ENCODE measurements at places on chromosomes 7 and 10. TPM values are rescaled to one million over a fixed set of nuclear protein-coding genes. Genes with fewer than 3 reads are reported as not detected.

Gene ZWINT
- 21.8 TPM for polyA plus RNA-seq

- no peak for DNase-seq
Measured at GRCh38 chr7:139725858-139726484, 51.8 kb downstream of the HIPK2 start.

- DNase-seq, result peak; percentile 11
Measured at GRCh38 chr7:37765872-37766525, 82.4 kb upstream of the NME8 start.

Gene BAMBI
- polyA plus RNA-seq, result 2.4 TPM

Gene TUBB8
- polyA plus RNA-seq, result not detected

GRCh38 chr10:106167946-106168345 is 996.6 kb downstream of the SORCS1 start:
- DNase-seq, result no peak

GRCh38 chr10:58608351-58608750 is 95.7 kb downstream of the BICC1 start:
- DNase-seq, result no peak

Gene RPS24
- 3,489 TPM for polyA plus RNA-seq

DNA sequence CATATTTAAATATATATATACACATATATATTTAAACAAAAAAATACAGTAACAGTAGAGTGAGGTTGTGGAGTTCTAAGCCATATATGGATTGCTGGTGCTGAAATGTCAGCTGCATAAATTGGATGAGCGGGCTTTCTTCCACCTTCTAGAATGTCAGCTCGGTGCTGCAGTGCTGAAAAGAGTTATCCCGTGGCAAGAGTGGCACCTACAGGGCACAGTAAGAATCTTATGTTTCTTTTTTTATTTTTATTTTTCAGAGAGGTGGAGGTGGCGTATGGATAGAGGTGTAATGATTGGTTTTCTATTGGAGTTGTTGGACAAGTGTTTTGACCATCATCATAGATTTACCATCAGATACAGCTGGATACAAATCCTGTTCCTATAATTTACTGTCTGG is 86.2 kb upstream of the DYNC1I1 start:
- peak; percentile 34 for DNase-seq

Gene PROSER2
- 3.4 TPM for polyA plus RNA-seq

GRCh38 chr7:21566094-21566493 is 23.3 kb downstream of the DNAH11 start:
- no peak for DNase-seq

Gene CPED1
- polyA plus RNA-seq, result 34.2 TPM

Gene PRR15
- polyA plus RNA-seq, result 0.38 TPM

- DNase-seq, result no peak
Measured at GRCh38 chr10:21184984-21185383, 287.9 kb upstream of the NEBL start.

Gene ABCA13
- 0.25 TPM for polyA plus RNA-seq

Gene FGFBP3
- polyA plus RNA-seq, result 2.1 TPM

- no peak for DNase-seq
Measured at GRCh38 chr10:112351146-112351545, 22.8 kb upstream of the ACSL5 start.

- DNase-seq, result no peak
Measured at GRCh38 chr7:74056096-74056915, 27.3 kb upstream of the LIMK1 start.

- DNase-seq, result no peak
Measured at GRCh38 chr10:70352401-70353097, 29.9 kb downstream of the LRRC20 start.

- peak; percentile 50 for DNase-seq
Measured at GRCh38 chr10:71031603-71032002, 143.2 kb upstream of the PCBD1 start.

DNA sequence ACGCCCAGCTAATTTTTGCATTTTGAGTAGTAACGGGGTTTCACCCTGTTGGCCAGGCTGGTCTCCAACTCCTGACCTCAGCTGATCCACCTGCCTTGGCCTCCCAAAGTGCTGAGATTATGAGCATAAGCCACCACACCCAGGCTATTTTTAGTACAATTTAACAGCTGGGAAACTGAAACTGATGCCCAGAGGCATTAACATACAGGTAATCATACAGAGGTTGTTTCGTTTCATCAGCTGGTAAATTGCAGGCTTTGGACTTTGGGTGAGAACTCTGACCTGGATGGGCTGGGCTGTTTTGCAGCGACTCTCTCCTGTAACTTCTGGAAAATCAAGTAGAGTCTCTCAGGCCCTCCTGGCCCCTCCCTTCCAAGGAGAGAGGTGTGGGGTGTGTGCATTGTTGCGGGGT is 6.2 kb upstream of the ACHE start:
- no peak for DNase-seq

Gene HOXA5
- polyA plus RNA-seq, result 11.6 TPM

Gene LRRD1
- polyA plus RNA-seq, result 0.07 TPM

GRCh38 chr10:124632064-124632531 is 112.1 kb downstream of the FAM53B start:
- no peak for DNase-seq

Gene AVPI1
- 4.6 TPM for polyA plus RNA-seq

GRCh38 chr7:48424731-48425130 is 253.5 kb downstream of the ABCA13 start:
- DNase-seq, result no peak

GRCh38 chr10:110495731-110496552 is 1.8 kb upstream of the DUSP5 start:
- no peak for DNase-seq

GRCh38 chr10:118457824-118458428 is 115.8 kb upstream of the FAM204A start:
- DNase-seq, result no peak
